Activated T-helper 1 cell treated with Interleukin-2 at 50 U/mL for 16 hours (primary cell): ENCODE measurements at places on chromosomes 12 and 14.

- DNase-seq: no peak
Observed at GRCh38 chr12:6818222-6818621, 3.4 kb upstream of the GPR162 start.

- no peak for DNase-seq
Observed at GRCh38 chr14:94313991-94314655, 9.0 kb downstream of the SERPINA6 start.

DNA sequence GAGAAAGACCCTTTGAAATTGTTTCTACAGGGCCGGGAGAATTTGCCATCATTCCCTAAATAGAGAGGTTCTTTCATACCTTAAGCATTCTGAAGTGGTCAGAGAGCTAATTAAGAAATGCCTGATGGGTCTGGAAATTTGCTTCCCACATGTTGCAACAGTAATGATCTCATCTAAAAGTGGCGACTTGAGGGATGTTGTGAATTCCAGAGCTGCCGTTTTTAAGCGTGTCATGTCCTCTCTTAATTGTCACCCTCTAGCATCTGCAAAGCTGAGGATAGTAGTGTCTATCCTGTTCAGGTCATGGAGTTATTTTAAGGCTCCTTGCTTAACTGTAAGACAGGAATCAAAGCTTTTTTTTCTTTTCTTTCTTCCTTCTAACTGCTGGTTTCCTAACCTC, 60.4 kb downstream of the FOS start:
- no peak for DNase-seq

DNA sequence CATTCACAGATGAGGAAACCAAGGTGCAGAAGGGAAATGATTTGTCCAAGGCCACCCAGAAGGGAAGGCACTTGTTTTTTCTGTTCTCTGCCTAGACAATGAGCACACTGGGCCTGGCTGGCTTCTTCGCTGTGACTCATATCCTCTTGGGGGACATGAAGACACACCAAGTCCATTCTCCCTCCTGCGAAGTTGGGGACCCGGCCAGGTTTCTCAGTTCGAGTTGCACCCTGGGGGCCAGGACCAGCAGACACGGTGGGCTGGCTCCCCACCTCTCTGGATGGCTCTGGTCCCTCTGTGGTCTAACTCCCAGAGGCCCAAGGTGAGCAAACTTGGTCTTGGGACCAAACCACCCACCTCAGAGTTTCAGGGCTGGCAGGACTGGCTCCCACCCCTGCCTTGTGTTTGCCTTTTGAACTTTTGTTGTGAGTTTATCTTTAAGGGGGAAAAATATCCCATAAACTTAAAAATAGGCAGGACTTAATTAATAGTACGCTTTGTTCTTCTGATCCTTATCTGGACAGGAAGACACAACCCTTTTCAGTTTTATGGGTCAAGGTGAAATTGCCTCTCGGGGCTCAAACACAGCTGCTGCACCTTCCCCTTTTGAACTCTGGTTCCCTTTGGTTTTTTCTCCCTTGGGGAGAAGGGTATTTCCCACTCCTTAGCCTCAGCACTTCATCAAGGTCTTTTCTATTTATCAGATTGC, 9.0 kb upstream of the MLEC start:
- DNase-seq: no peak

GRCh38 chr12:31578632-31579031, 12.3 kb downstream of the DENND5B start:
- no peak for DNase-seq

GRCh38 chr14:61178226-61179060, 102.7 kb downstream of the TMEM30B start:
- no peak for DNase-seq

DNA sequence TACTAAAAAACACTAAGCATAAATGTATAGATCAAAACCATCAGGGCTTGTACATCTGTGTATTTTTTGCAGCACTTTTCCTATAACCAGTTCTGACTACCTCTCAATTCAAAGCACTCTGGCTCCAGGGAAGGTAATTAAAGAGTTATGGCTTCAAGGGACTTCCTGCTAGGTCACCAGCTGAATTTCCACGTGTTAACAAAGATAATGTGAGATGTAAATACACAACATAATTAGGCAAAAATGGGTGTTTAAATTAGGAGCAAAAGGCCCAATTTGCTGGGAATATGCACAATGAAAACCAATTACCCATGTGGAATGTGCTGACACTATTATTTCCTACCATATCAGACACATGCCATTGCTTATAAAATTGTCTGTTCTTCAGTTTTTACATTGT, 513.4 kb upstream of the FLRT2 start:
- DNase-seq: no peak

- no peak for DNase-seq
Observed at GRCh38 chr12:117111386-117111785, 12.2 kb upstream of the TESC start.

- DNase-seq: no peak
Observed at GRCh38 chr12:57216921-57217879, 606 bp downstream of the NXPH4 start.

GRCh38 chr12:22272335-22273151, 62.0 kb downstream of the ST8SIA1 start:
- no peak for DNase-seq

DNA sequence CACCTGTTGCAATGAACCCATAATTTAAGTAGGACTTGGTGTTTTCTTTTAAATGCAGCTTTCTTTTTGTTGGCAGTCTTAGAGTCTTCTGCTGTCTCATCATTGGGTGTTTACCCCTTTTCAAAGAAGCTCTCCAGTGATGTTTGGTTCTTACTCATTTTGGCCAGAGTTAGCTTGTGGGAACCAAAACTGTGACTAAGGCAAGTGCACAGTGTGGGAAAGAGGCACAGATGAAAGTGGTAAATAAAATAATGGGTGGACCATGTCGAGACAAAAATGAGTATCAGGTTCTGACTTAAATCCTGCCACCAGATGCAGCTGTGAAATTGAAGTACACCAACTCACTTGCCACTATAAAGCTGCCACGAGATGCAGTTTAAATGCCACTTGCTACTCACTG, 615.4 kb upstream of the MIS18BP1 start:
- no peak for DNase-seq

DNA sequence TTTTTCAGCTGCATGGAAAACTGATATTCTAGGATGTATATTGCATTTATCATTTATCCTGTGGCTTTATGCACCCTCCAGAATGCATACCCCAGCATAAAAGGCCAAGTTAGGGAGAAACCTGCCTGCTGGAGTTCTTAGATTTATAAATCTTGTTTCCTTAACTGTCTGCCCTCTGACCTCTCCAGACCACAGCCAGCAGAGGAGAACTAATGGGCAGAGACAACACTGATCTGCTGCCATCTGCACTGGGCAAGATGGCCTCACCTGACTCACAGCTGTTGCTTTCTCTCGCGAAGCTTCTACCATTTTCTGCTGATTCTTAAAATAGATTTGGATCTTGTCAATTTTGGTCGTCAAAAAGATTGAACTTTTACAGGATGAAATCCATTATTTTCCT, 65.8 kb downstream of the PPP2R5C start:
- no peak for DNase-seq

- DNase-seq: no peak
Observed at GRCh38 chr14:29803045-29803444, 124.6 kb downstream of the PRKD1 start.

DNA sequence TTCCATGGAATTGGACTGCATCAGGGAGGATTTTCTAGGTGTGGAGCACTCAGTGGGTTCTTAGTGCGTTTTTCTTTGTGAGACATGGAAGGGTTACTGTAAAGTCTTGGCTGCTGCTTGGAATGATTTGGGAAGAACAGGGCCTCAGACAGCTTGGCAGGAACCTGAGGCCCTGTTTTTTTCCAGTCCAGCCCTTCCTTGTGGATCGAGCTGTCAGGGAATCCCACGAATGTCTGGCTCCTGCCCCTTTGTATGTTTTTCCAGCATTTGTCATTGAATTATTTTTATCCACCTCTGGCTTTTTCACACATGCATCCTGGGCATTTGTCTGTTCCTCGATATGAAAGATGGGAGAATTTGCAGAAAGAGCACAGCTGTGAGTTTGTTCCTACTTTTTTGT, 158.5 kb downstream of the TGFB3 start:
- DNase-seq: no peak

DNA sequence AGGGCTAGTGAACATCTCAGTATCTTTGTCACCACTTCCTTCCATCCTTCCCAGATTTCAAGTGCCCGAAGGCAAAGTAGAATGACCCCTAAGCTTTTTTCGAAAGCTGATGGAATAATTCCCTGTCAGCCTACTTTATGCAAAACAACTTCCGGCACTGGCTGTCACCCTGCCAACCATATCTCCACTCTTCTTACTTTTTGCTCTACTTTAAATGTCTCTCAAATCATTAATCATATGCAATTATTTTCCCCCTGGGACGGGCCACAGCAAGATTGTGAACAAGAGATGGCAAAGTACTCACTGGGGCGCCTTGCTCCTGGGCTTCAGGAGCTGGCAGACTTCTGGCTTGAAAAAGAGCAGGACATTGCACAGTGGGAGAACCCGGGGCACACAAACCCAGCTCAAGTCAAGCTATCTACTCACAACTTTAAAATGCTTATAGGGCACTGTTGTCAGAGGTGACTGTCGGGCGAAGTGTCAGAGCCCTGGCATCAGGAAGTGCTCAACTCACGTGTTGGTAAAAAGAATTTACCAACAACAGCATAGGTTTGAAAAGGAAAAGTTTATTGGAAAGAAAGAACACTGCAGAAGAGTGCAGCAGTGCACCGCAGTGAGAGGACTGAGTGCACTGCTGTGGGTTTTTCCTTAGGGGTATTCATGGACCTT, 373.5 kb downstream of the PAWR start:
- DNase-seq: no peak
